Thymus (tissue), 14 donors: ENCODE measurements at places on chromosomes 12 and 14. TPM values are rescaled to one million over a fixed set of nuclear protein-coding genes. Genes with fewer than 3 reads are reported as not detected.

- no peaks in the 10 kb centered on the region for H3K27me3 ChIP-seq
- H3K27ac ChIP-seq, result no peak overlapping the region
- no peak for DNase-seq
- no peak overlapping the region for H3K4me3 ChIP-seq
- no peaks in the 10 kb centered on the region for H3K4me1 ChIP-seq
Observed at GRCh38 chr14:81826081-81826480, 292.4 kb upstream of the SEL1L start.

GRCh38 chr14:91205459-91205858 is 39.0 kb downstream of the GPR68 start:
- H3K27me3 ChIP-seq, result no peaks in the 10 kb centered on the region
- H3K4me3 ChIP-seq, result no peak overlapping the region
- no peak for DNase-seq
- H3K27ac ChIP-seq, result no peak overlapping the region
- no peaks in the 10 kb centered on the region for H3K4me1 ChIP-seq
- H3K36me3 ChIP-seq, result peaks cover 42% of the 10 kb centered on the region

DNA sequence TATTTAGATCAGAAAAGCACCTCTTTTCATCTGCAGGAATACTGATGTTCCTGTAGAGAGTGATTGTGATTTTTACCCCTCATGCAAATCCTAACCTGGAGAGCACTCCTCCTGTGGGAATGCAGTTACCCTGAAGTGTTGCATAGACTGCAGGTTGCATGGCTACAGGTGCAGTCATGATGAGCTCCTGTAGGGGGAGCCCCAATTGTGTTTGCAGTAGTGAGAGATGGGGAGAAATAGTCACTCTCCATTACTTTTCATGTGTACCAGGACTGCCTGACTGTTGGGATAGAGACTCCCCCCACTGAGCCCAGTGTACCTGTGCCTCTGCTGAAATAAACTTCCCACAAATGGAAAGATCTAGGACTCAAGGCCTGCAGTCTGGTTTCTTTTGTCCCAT is 1086.5 kb downstream of the SLC6A15 start:
- no peak overlapping the region for H3K27ac ChIP-seq
- no peak overlapping the region for H3K4me3 ChIP-seq
- no peaks in the 10 kb centered on the region for H3K27me3 ChIP-seq
- H3K4me1 ChIP-seq, result no peaks in the 10 kb centered on the region
- H3K36me3 ChIP-seq, result no peaks in the 10 kb centered on the region
- DNase-seq, result no peak

DNA sequence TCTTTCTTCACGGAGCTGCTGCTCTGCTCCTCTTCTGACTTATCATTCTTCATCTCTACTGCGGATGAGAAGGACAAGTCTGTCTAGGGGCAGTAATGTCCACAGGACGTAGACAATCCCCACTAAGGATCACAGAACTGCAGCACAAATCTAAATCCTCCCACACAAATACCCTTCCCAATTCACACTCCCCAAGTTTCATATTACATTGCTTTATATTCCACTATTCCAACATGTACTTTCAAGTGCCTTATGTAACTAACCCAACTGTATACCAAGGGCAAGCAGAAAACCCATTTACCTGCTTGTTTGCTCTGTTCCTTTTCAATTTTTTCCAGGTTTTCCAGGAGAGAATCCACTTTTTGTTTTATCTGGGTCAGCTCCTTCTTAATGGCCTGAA is 55.6 kb upstream of the OR5AU1 start:
- no peak overlapping the region for H3K4me3 ChIP-seq
- no peak overlapping the region for H3K27ac ChIP-seq
- H3K36me3 ChIP-seq, result peaks cover 34% of the 10 kb centered on the region
- H3K27me3 ChIP-seq, result no peaks in the 10 kb centered on the region
- no peak for DNase-seq

DNA sequence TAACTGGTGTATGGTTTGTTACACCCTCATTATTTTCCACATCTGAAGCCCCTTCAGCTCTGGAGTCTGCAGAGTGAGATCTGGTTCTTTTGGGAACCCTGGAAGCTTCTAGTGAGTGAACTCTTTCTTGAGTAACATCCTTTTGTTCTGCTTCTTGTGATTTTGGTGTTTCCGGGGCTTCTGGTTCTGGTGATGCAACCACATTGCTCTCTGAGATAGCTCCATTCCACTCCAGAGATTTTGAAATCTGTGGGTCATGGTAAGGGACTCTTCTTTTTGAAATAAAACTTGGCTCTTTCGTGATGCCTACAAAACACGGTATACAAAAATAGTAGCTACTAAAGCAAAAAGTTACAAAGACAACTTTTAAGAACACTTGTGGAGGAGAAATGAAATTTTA is 5.4 kb downstream of the MDM1 start:
- H3K27me3 ChIP-seq, result no peaks in the 10 kb centered on the region
- no peak for DNase-seq
- no peak overlapping the region for H3K4me3 ChIP-seq
- no peak overlapping the region for H3K27ac ChIP-seq
- peaks cover 12% of the 10 kb centered on the region for H3K36me3 ChIP-seq
- H3K4me1 ChIP-seq, result peaks cover 6% of the 10 kb centered on the region

DNA sequence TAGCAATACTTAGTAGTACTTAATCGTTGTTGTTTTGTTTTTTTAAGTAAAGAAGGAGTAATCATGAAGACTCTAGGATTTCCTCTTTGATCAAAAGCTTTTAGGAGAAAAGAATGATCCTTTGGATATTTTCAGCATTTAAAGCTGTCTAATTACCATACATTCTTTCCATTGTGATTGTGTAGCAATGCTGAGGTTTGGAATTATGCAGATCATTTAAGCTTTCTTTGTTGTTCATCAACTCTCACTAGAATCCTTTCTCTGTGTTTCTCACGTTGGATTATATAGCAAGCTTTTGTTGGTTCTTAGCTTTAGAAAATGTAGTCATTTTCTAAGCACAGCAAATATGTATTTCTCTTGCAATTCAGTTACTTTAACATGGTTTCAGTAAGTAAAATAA is 25.8 kb downstream of the CCDC91 start:
- peaks cover 2% of the 10 kb centered on the region for H3K36me3 ChIP-seq
- H3K4me1 ChIP-seq, result no peaks in the 10 kb centered on the region
- H3K27me3 ChIP-seq, result no peaks in the 10 kb centered on the region
- H3K27ac ChIP-seq, result no peak overlapping the region
- no peak overlapping the region for H3K4me3 ChIP-seq

DNA sequence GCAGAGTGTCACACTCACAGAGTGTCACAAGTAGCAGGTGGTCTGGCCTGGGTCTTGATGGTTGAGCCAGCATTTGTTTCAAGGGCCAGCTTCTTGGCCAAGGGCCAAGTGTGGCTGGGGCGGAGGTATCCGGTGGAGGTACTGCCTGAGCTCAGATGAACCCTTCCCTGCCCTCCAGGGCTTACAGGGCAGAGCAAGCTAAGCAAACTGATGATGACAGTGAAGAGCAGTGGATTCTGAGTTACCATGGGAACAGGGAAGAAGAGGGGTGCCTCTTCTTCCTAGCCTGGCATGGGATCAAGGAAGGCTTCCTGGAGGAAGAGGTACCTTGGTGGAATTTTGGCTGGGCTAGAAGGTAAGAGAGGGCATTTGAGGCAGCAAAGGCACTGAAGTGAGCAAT is 35.7 kb downstream of the MVK start:
- no peak overlapping the region for H3K4me3 ChIP-seq
- no peaks in the 10 kb centered on the region for H3K36me3 ChIP-seq
- H3K27ac ChIP-seq, result no peak overlapping the region
- H3K27me3 ChIP-seq, result peaks cover 3% of the 10 kb centered on the region

DNA sequence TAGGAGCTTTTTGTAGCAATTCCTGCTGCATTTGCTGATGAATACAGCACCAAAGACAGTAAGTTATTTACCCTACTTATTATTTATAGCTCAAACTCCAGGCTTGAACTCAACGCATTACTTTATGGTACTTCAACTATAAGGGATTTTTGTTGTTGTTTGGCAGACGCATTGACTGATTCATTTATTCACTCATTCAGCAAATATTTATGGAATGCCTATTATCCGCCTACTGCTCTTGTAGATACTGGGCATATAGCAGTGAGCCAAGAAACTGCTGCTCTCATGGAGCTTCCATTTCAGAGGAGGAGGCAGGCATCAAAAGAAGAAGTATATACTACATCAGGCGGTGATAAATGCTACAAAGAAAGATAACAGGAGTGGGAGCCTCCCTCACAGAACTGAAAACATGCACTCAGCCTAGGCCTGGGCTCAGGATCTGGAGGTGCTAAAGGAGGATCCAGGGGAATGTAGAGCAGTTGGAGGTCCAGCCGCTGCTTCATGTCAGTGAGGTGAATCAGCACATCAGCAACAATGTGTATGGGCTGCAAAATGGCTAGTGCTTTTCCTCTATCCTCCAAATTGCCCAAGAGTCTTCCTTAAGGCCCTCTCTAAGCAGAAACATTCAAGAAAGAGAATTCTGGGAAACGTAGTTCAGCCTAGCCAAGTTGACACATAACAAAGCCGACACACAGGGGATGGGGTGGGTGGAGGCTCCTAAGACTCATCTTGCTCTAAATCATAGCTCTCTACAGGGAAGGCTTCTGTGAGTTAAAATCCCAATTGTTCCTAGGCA is 157.5 kb downstream of the NRXN3 start:
- no peaks in the 10 kb centered on the region for H3K4me1 ChIP-seq
- H3K36me3 ChIP-seq, result no peaks in the 10 kb centered on the region
- H3K27ac ChIP-seq, result no peak overlapping the region
- no peak overlapping the region for H3K4me3 ChIP-seq

DNA sequence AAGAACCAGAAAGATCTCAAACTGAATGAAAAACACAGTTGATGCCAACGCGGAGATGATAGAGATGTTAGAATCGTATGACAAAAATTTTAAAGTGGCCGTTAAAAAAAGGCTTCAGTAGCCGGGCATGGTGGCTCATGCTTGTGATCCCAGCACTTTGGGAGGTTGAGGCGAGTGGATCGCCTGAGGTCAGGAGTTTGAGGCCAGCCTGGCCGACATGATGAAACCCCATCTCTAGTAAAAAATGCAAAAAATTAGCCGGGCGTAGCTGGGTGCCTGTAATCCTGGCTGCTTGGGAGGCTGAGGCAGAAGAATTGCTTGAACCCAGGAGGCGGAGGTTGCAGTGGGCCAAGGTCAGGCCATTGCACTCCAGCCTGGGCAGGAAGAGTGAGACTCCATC is 5.4 kb upstream of the ACVRL1 start:
- H3K36me3 ChIP-seq, result no peaks in the 10 kb centered on the region
- peaks cover 9% of the 10 kb centered on the region for H3K4me1 ChIP-seq
- peaks cover 15% of the 10 kb centered on the region for H3K27me3 ChIP-seq
- no peak overlapping the region for H3K27ac ChIP-seq
- no peak overlapping the region for H3K4me3 ChIP-seq

DNA sequence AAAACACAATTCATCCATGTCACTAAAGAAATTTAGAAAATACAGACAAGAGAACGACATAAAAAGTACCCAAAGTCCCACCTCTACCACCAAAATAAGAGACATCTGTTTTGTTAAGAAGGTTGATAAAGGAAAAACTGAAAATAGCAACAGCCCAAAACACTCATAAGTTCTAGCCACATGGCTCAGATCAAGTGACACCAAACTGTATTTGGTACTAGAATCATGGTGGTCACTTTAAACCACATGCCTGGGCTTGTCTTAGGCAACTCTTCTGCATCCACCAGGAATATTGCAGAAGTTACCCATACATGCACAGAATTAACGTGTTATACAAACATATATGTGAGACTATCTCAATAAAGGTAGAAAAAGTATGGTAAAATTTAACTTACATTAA is 78.2 kb upstream of the GTF2A1 start:
- no peaks in the 10 kb centered on the region for H3K27me3 ChIP-seq
- DNase-seq, result no peak
- no peak overlapping the region for H3K27ac ChIP-seq
- H3K4me1 ChIP-seq, result no peaks in the 10 kb centered on the region
- no peaks in the 10 kb centered on the region for H3K36me3 ChIP-seq
- no peak overlapping the region for H3K4me3 ChIP-seq

GRCh38 chr12:30813525-30814294 is 59.0 kb upstream of the CAPRIN2 start:
- H3K27ac ChIP-seq, result no peak overlapping the region
- no peak for DNase-seq
- H3K27me3 ChIP-seq, result no peaks in the 10 kb centered on the region

DNA sequence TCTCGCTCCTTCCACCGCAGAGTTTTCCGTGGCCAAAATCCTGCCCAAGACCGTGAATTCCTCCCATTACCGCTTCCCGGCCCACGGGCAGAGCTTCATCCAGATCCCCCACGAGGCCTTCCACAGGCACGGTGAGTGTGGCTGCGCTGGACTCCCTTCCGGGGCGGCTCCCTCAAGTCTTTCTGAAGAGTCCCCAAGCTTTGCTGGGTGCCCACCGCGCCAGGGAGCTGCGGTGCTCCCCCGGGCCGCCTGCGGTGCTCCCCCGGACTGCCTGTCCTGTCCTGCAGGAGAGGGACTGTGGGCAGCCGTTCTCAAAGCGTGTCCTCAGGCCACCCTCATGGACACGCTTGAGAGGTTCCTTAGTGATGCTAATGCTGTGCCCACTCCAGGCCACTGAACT is 50.5 kb downstream of the ADGRD1 start:
- H3K36me3 ChIP-seq, result no peaks in the 10 kb centered on the region
- no peak overlapping the region for H3K4me3 ChIP-seq
- DNase-seq, result no peak
- no peaks in the 10 kb centered on the region for H3K4me1 ChIP-seq
- H3K27ac ChIP-seq, result no peak overlapping the region

- no peaks in the 10 kb centered on the region for H3K36me3 ChIP-seq
- H3K4me1 ChIP-seq, result peaks cover 19% of the 10 kb centered on the region
- no peak for DNase-seq
- H3K4me3 ChIP-seq, result no peak overlapping the region
Observed at GRCh38 chr12:116773276-116773731, 35.2 kb downstream of the RNFT2 start.

- H3K27ac ChIP-seq, result no peak overlapping the region
- no peak overlapping the region for H3K4me3 ChIP-seq
- no peak for DNase-seq
- H3K27me3 ChIP-seq, result no peaks in the 10 kb centered on the region
- no peaks in the 10 kb centered on the region for H3K4me1 ChIP-seq
Observed at GRCh38 chr12:4553943-4554342, 8.1 kb upstream of the DYRK4 start.

- peak; percentile 31 for DNase-seq
- H3K36me3 ChIP-seq, result no peaks in the 10 kb centered on the region
- no peaks in the 10 kb centered on the region for H3K4me1 ChIP-seq
- H3K27me3 ChIP-seq, result no peaks in the 10 kb centered on the region
- H3K4me3 ChIP-seq, result no peak overlapping the region
- H3K27ac ChIP-seq, result peak overlapping the region; percentile 31
Observed at GRCh38 chr12:25583545-25583944, 30.5 kb upstream of the LMNTD1 start.

DNA sequence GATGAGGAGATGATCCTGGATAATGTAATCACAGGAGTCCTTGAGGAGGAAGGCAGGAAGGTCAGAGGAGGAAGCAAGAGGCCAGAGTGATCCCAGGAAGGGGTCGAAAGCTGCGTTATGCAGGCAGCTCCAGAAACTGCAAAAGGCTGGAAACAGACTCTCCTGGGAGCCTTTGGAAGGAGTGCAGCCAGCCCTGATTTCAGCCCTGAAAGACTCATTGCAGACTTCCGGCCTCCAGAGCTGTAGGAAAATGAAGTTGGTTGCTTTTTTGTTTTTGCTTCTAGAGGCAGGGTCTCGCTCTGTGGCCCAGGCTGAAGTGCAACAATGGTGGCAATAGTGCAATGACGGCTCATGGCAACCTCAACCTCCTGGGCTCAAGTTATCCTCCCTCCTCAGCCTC is 44.6 kb upstream of the FZD10 start:
- DNase-seq, result no peak
- H3K27me3 ChIP-seq, result no peaks in the 10 kb centered on the region
- no peak overlapping the region for H3K4me3 ChIP-seq

Gene P2RX2
- total RNA-seq, result 0.66 TPM

Gene KCNA5
- total RNA-seq, result 0.33 TPM

Gene IL31
- total RNA-seq, result 0.05 TPM

Gene GPRC5A
- 0.09 TPM for total RNA-seq

Gene MEG3
- total RNA-seq, result 12.6 TPM

Gene TAS2R14
- total RNA-seq, result 1.0 TPM
